ENCODE measurements at places on chromosomes 4 and X. TPM values are rescaled to one million over a fixed set of nuclear protein-coding genes. Genes with fewer than 3 reads are reported as not detected.

The MAB21L2 gene
- not detected for total RNA-seq

The CITED1 gene
- not detected for total RNA-seq

DNA sequence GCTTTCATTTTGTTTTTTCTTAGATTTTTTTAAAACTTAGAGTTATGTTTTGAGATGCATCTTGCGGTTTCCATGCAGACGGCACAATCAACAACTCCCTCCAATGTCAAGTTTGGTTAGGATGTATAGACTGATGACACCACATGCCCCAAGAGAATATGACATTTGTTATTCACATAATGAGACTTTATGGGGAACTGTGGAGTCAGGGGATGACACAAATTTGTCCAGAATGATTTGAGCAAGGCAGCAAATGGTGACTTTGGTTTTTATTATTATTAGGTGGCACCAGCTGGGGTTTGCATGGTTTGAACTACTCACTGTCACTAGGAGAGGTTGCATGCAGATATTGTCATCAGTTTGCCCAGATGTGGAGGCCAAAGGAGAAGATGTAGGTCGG, 461.8 kb upstream of the PRKX start:
- no peaks in the 10 kb centered on the region for H3K27me3 ChIP-seq
- no peaks in the 10 kb centered on the region for H3K4me1 ChIP-seq
- H3K36me3 ChIP-seq, result no peaks in the 10 kb centered on the region
- H3K27ac ChIP-seq, result no peak overlapping the region
- no peak for DNase-seq

DNA sequence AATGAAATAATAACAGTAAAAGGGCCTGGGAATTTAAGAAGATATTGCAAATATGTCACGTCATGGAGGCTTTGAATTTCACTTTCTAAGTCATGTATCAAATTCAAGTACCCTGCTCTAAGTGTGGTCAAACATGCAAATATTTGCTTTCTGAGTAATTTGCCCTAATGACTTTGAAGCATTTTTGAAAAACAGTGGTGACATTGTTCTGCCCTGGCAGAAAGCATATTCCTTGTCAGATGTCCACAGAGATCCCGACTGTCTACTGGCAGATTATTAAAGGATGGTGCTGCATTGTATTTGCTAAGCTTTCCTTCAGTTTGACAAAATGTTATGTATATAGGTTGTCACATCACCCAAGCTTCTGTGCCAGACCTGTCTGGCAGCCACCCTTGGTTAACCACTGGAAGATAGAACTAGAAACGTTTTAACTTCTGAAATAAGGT, 92.5 kb downstream of the ANK2 start:
- H3K4me1 ChIP-seq, result peaks cover under 1% of the 10 kb centered on the region
- H3K36me3 ChIP-seq, result no peaks in the 10 kb centered on the region
- no peak overlapping the region for H3K4me3 ChIP-seq
- no peak for DNase-seq

GRCh38 chr4:89879215-89879614, 15.4 kb upstream of the MMRN1 start:
- no peak for DNase-seq
- no peak overlapping the region for H3K27ac ChIP-seq
- no peak overlapping the region for H3K4me3 ChIP-seq
- peaks cover 4% of the 10 kb centered on the region for H3K27me3 ChIP-seq
- peaks cover 4% of the 10 kb centered on the region for H3K4me1 ChIP-seq

The PLP1 gene
- total RNA-seq, result not detected

- no peaks in the 10 kb centered on the region for H3K36me3 ChIP-seq
- H3K27ac ChIP-seq, result no peak overlapping the region
These were observed 520.4 kb downstream of the NLGN4X start for GRCh38 chrX:5708251-5708650.

DNA sequence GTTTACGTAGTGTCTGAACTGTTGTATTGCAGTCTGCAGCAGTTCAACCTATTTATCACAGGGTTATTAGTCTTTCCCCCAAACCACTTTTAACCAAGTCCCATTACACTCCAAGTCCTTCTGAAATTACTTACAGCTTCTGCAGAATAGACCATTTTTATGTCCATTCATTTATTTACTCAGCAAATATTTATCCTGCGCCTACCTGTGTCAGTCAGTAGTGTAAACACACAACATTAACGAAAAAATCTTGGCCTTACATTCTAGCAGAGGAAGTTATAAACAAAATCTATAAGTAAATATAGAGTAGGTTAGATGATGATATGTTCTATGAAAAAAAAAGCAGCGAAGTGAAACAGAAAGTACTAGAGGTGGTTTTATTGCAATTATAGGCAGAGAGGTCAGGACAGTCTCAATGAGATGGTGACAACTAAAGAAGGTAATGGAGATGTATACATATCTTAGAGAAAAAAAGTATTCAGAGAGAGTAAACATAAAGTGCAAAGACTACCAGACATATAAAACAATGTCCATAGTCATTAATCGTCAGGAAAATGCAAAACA, 534.7 kb downstream of the KCNIP4 start:
- H3K27me3 ChIP-seq, result no peaks in the 10 kb centered on the region
- H3K4me1 ChIP-seq, result no peaks in the 10 kb centered on the region
- H3K27ac ChIP-seq, result no peak overlapping the region
- DNase-seq, result no peak
- H3K36me3 ChIP-seq, result no peaks in the 10 kb centered on the region

DNA sequence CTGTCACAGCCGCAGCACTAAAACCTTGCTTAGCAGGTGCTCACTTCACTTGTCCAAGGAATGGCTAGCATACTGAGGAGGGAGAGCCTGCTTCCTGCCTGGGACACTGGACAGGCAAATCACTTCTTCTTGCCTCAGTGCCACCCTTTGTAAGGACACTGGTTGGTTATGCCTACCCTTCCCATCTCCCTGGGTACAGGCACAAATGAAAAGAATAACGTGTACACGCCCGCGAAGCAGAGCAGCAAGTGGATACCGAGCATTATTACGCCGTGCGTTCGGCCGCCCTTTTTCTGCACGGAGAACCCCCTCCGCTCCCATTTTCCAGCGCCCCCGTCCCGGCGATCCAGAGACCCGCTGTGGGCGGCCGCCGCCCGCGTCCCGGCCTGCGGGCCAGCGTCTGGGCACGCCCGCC, 338 bp upstream of the KLHL2 start:
- peak overlapping the region; percentile 82 for H3K27ac ChIP-seq
- DNase-seq, result peak; percentile 9
- H3K27me3 ChIP-seq, result no peaks in the 10 kb centered on the region
- H3K36me3 ChIP-seq, result peaks cover 4% of the 10 kb centered on the region

- H3K36me3 ChIP-seq, result no peaks in the 10 kb centered on the region
- H3K4me1 ChIP-seq, result no peaks in the 10 kb centered on the region
- peaks cover 6% of the 10 kb centered on the region for H3K27me3 ChIP-seq
- no peak for DNase-seq
- no peak overlapping the region for H3K4me3 ChIP-seq
These were observed 14.2 kb upstream of the PJA1 start for GRCh38 chrX:69179380-69179911.

DNA sequence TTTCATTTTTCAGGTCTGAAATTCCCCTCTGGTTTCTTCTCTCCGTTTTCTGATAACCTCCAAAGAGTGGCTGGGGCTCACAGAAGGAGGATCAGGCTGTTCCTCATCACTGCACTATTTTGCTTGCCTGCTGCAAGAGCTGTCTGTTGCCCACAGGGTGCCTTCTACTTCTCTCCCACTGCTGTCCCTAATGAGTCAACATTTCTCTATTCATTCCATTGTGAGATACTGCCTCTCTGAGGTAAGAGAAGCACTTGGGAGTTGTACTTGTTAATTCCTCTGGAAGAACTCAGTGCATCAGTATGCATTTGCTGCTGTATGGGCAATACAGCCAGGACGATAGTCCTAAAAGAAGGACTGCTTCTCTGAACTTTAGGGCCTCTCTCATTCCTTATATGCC, 34.8 kb downstream of the CT47B1 start:
- H3K27me3 ChIP-seq, result no peaks in the 10 kb centered on the region
- no peaks in the 10 kb centered on the region for H3K36me3 ChIP-seq
- DNase-seq, result no peak
- no peaks in the 10 kb centered on the region for H3K4me1 ChIP-seq
- no peak overlapping the region for H3K4me3 ChIP-seq

GRCh38 chrX:84187533-84188319, at the start of gene RPS6KA6:
Gene RPS6KA6 (minus strand): TSS chrX:84188199. CDS start chrX:84187899, 300 bp downstream.
- peaks cover 3% of the 10 kb centered on the region for H3K4me1 ChIP-seq
- H3K4me3 ChIP-seq, result peak within 1 kb of the TSS; percentile 73
- DNase-seq, result peak; percentile 5
- H3K27me3 ChIP-seq, result peaks cover 35% of the 10 kb centered on the region
- H3K27ac ChIP-seq, result no peak within 1 kb of the TSS

DNA sequence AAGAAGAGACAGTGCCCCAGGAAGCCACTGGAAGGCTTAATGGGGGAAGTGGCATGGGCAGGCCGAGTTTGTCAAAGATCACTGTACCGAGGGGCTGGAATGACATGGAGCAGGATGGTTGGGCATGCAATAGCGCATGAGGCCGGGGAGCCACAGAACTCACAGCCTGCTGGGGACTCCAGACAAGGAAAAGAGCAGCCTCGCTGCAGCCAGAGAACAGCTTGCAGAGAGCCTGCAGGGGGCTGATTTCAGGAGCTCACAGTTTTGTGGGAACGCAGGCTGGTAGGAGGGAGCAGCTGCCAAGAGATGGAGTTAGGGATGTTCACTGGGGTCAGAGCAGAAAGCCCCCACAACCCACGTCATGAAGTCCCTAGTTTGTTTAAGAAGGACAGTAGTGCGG, 45.4 kb downstream of the STOX2 start:
- H3K4me3 ChIP-seq, result no peak overlapping the region
- no peak overlapping the region for H3K27ac ChIP-seq
- H3K27me3 ChIP-seq, result peaks cover 7% of the 10 kb centered on the region

GRCh38 chrX:40772290-40772689, 36.9 kb upstream of the MED14 start:
- no peaks in the 10 kb centered on the region for H3K27me3 ChIP-seq
- H3K4me3 ChIP-seq, result no peak overlapping the region
- no peaks in the 10 kb centered on the region for H3K36me3 ChIP-seq
- no peak for DNase-seq
- no peaks in the 10 kb centered on the region for H3K4me1 ChIP-seq

DNA sequence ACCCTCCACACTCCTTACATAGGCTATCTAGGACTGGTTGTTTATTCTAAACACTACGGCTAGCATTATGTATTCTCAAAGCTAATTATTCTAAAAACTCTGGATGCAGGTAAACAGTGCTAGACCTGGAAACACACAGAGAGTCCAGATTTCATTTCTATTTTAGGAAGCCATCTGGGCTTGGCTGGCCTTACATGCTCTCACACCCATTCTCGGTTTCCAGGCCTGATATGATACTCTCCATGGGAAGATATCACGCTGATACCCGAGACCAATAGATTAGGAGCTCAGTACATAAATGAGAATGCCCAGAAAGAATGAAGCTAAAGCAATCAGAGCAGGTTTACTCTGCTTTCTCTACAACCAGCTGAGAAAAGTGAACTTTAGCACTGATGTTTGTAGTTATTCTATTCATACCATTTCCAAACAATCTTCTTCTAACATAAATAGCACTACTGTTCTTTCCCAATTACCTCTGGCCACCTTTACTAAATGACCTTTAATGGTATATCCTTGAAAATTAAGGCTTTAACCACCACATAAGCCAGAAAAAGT, 973.3 kb downstream of the PCDH18 start:
- no peaks in the 10 kb centered on the region for H3K4me1 ChIP-seq
- H3K27ac ChIP-seq, result no peak overlapping the region
- no peak for DNase-seq
- no peak overlapping the region for H3K4me3 ChIP-seq

DNA sequence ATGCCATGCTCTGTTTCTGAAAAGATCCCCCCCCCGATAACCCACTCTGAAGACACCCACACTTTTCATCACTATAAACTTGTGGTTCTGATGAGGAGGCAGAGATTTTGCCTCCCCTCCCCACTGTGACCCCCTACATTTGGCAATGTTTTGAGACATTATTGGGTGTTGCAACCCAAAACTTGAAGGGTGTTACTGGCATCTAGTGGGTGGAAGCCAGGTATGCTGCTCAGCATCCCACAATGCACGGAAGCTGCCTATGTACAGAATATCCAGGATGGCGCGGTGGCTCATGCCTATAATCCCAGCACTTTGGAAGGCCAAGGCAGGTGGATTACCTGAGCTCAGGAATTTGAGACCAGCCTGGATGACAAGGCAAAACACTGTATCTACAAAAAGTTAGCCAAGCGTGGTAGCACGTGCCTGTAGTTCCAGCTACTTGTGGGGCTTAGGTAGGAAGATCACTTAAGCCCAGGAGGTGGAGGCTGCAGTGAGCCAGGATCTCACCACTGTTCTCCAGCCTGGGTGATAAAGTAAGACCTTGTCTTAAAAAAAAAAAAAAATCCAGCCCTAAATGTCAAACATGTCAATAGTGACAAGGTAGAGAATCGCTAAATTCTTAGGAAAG, 87.3 kb downstream of the SCD5 start:
- H3K27ac ChIP-seq, result no peak overlapping the region
- DNase-seq, result no peak
- H3K36me3 ChIP-seq, result no peaks in the 10 kb centered on the region
- no peaks in the 10 kb centered on the region for H3K4me1 ChIP-seq

- no peaks in the 10 kb centered on the region for H3K27me3 ChIP-seq
- H3K36me3 ChIP-seq, result no peaks in the 10 kb centered on the region
- DNase-seq, result no peak
- no peaks in the 10 kb centered on the region for H3K4me1 ChIP-seq
- H3K27ac ChIP-seq, result no peak overlapping the region
These were observed 639.7 kb upstream of the AGA start for GRCh38 chr4:178081896-178082295.

GRCh38 chr4:100254237-100254636, 64.0 kb upstream of the DDIT4L start:
- H3K27ac ChIP-seq, result no peak overlapping the region
- peaks cover 5% of the 10 kb centered on the region for H3K27me3 ChIP-seq
- H3K4me3 ChIP-seq, result no peak overlapping the region
- no peaks in the 10 kb centered on the region for H3K36me3 ChIP-seq
- no peaks in the 10 kb centered on the region for H3K4me1 ChIP-seq

GRCh38 chr4:169774466-169775445, 17.0 kb upstream of the HPF1 start:
- H3K27ac ChIP-seq, result no peak overlapping the region
- no peaks in the 10 kb centered on the region for H3K36me3 ChIP-seq

GRCh38 chr4:8235224-8235623, 34.3 kb upstream of the HTRA3 start:
- H3K27me3 ChIP-seq, result no peaks in the 10 kb centered on the region
- no peak for DNase-seq
- no peaks in the 10 kb centered on the region for H3K36me3 ChIP-seq
- H3K4me3 ChIP-seq, result no peak overlapping the region
- H3K4me1 ChIP-seq, result no peaks in the 10 kb centered on the region

The TMEM255A gene
- total RNA-seq, result not detected

DNA sequence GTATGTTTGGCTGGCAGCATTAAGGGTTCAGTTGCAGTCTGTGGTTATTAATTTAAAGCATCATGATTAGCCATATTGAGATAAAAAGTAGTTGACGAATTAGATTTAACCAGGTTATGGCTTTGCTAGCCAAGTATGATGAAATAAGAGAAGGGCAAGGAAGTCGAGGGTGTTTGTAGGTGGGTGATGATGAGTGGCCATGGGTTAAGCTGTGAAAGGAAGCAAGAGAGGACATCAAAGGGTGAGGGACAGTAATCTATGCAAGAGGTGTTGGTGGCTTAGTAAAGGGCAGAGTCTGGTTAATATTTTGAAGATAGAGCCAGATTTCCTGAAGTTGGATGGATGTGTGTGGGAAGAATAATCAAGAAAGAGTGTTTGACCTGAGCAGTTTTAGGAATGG, 44.5 kb downstream of the STIM2 start:
- peaks cover 27% of the 10 kb centered on the region for H3K36me3 ChIP-seq
- H3K4me1 ChIP-seq, result peaks cover 62% of the 10 kb centered on the region
- peak; percentile 23 for DNase-seq
- H3K27ac ChIP-seq, result peak overlapping the region; percentile 14

All from activated naive CD8-positive, alpha-beta T cell treated with anti-CD3 and anti-CD28 coated beads for 36 hours (primary cell).